ENCODE measurements at places on chromosomes 2 and 18.
A peak's percentile ranks its signal among the peaks of the same experiment; 100 is the strongest.

- no peak for ATAC-seq
Observed at GRCh38 chr2:107592280-107592624, 234.4 kb upstream of the RGPD4 start.

- ATAC-seq = no peak
Observed at GRCh38 chr18:80169607-80170006, 60.5 kb downstream of the ADNP2 start.

DNA sequence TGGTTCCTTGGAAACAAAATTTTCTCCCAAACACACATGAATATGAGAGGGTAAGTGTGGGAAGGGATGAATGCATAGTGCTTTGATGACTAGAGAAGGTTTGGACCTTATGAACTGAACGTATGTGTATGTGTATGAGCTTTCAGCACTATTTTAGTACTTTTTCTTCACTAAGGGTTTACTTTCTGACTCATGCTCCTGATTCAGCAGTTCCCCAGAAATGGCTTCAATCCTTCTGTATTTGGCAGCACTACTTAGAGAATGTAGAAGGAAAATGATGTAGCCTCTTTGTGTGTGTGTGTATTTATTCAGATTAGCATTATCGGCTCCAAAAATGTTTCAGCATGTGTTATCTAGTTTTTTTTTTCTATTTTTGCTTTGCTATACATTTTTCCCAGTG is 22.2 kb downstream of the KCNJ3 start:
- ATAC-seq = no peak

DNA sequence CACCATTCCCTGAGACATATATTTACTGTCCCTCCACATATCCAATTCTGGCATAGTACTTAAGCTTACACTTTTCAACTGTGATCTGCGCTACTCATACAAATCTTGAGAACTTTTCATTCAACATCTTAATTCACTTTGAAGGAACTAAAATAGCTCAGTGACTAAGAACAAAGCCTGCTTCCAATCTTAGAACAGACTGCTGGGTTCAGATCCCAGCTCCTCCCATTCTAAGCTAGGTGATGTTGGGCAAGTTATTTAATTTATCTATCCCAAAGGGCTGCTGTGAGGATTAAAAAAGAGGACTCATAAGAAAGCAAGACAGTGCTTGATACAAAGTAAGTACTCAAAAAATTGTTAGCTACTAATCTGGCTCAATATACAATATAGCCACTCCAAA is 57.9 kb downstream of the UGP2 start:
- no peak for ATAC-seq

- ATAC-seq = no peak
Observed at GRCh38 chr2:88599527-88599926, 27.7 kb downstream of the EIF2AK3 start.

- ATAC-seq = no peak
Observed at GRCh38 chr2:208179028-208179609, 10.7 kb downstream of the C2orf80 start.

DNA sequence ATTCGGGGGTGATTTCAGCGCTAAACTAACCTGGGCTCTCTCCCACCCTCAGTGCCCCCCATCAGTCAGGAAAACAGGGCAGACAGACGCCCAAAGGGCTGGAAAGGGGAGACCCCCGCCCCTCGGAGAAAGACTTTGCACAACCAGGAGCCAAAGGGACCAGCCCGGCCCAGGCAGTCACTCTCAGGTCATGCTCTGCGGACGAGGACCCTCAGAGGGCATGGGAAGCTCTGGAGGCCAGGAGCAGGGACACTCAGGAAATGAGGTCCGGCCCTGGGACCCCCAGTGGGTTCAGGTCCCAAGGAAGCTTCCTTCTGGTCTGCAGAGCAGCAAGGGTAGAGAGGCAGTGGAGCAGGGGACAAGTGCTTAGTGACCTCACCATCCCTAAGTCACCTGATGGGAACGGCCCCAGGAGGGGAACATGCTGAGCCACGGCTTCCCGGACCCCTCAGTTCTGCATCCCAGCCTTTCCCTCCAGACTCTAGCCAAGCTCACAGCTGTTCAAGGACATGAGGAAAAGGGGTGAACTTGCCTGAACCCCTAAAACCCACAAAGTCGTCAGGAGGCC is 88.0 kb upstream of the GPC1 start:
- ATAC-seq = no peak

GRCh38 chr18:56522816-56523215 is 115.6 kb downstream of the TXNL1 start:
- ATAC-seq = no peak

- ATAC-seq = no peak
Observed at GRCh38 chr2:241373446-241373845, 17.4 kb downstream of the FARP2 start.

DNA sequence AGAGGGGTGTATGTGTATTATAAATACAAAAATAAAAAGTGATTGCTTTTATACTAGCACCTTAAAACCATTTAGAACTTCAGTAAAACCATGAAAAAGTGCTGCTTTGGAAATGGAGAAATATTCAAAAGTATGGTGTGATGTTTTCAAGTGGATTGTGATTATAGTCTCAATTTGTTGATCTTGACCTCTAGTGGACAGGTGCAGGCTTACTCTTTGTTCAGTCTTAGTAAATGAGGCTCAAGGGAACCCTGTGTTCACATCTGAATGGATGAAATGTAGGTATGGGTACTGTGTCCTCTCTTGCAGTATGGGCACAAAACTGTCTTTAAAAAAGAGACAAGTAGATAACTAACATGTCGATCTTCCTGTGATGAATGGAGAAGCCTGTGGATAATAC is 145.8 kb downstream of the MCFD2 start:
- ATAC-seq = peak; percentile 41

GRCh38 chr18:44885507-44885906 is 204.8 kb downstream of the SETBP1 start:
- no peak for ATAC-seq

DNA sequence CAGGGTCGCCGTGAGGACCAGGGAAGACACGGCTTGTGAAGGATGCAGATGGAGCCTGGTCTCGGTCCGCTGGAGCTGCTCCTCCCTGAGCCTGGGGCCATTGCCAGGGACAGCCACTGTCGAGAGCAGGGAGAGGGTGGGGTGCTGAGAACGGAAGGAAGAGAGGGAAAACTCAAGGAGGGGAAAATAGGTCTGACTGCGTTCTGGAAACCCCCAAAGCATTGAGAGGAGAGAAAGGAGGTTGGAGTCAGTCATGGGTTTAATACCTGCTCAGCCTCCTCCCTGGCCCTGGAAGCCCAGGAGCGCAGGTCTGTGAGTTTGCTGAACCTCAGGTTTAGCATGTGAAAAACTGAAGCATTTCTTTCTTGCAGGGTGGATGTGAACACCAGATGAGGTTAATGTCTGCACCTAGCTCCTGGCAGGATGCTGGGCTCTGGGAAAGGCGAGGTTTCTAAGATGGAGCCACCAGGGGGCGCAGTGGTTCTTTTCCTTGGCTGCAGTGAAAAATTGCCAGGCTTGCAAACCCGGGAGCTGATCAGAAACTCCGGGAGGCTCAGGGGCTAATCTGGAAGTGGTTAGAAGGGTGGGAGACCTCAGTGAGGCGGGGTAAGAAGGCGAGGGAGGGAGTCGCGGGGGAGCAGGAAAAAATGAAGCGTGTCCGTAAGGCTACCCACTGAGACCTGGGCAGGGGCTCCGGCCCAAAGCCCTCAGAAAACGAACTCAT is 33.6 kb upstream of the RNF149 start:
- ATAC-seq = peak; percentile 86

- ATAC-seq = peak; percentile 99
Observed at GRCh38 chr2:11738589-11739436, 7.6 kb upstream of the LPIN1 start.

DNA sequence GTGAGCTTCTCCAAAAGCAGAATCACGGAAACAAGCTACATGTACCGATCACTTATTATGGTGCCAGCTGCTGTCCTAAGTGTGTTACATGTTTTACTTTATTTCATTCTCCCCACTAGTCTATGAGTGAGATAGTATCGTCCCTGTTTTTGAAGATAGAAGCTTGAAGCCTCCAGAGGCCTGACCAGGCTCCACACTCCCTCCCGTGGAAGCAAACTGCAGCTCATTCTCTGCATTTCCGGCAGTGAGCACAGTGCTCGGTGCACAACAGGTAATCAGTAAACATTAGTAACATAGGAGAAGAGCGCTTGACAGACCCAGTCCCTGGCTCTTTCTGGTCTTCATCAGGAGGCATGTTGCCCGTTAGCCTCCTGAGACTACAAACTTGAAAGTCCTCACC is 72.9 kb downstream of the ZBTB7C start:
- no peak for ATAC-seq

DNA sequence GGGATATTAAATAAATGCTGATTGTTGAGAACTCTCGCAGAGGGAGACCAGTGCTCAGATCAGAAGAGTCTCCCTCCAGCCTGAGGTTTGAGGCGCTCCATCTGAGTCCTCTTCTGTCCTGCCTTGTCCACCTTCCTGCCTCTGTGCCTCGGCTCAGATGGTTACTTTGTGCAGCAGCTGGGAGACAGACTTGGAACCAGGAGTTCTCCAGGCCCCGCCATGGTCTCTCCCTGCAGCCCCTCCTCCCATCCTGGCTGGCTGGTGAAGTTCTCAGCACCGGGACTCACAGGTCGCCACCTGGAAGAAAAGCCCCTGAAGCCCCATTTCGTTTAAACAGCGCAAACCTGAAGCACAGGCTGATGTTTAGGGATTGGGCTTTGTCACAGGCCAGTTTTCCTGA is 60.6 kb downstream of the DDX1 start:
- no peak for ATAC-seq

- ATAC-seq = peak; percentile 93
Observed at GRCh38 chr2:227415538-227416424, 28.0 kb upstream of the SCYGR1 start.

GRCh38 chr2:130375291-130376266 is 19.7 kb downstream of the PTPN18 start:
- ATAC-seq = no peak

GRCh38 chr2:217831306-217831705 is 171.5 kb downstream of the TNS1 start:
- no peak for ATAC-seq

DNA sequence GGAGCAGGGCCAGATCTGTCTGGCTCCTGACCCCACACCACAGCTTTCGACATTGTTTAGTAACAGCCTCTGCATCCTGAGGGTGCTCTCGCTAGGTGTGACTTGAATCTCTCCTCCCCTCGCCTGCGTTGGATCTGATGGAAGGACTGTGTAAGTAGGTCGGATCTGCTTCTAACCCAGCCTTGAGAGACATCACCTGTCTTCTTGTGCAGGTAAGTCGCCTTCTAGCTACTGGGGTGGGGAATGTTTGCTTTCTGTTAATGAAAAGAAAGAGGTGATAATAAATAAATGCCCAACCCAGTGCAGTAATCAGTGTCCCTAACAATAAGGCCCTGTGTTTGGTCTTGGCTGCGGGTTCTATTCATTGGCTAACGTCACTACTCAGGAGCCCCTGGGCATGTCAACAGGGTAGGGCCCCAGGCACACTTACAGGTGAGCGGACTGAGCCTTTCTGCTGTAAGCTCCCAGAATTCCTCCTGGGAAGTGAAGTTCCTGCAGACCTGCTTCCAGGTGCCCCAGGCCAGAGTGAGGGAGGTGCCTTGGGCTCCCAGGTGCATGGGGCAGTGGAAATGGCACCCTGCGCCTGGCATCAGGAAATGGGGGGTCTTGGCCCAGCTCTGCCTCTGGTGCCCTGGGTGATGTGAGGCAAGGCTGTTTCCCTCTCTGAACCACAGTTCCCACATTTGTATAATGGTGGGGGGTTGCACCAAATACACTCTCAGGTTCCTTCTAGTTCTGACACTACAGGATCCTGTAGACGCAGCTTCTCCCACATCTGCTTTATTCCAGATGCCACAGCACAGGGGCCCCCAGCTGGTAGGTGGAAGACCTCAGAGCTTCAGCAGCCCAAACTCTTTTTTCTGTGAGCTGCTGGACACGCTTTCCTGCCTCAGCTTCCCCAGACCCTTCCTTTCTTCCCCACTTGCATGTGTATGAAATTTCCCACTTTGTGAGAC is 11.2 kb upstream of the FOSL2 start:
- ATAC-seq = no peak

GRCh38 chr2:157076526-157077161 is 180.9 kb upstream of the GALNT5 start:
- ATAC-seq = no peak

DNA sequence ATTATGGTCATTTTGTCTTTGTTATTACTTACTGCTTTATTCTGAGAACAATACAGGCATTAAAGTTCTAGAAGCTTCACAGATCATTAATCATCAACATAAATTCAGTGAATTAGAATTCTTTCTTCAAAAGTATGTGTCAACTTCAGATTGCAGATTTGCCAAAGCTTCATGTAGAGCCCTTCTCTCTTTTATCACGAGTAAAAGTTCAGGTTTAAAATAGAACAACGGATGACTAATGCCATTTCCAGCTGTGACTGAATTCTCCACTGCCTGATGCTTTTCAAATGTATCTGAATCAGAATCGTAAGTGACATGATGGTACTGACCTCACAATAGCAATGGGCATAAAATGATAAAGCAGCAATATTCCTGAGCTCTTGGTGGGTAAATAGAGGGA is 116.0 kb downstream of the ABCA12 start:
- peak; percentile 51 for ATAC-seq

- ATAC-seq = no peak
Observed at GRCh38 chr2:38600242-38600891, 2.4 kb downstream of the HNRNPLL start.

GRCh38 chr2:109663721-109664120 is 49.6 kb downstream of the SOWAHC start:
- peak; percentile 70 for ATAC-seq

DNA sequence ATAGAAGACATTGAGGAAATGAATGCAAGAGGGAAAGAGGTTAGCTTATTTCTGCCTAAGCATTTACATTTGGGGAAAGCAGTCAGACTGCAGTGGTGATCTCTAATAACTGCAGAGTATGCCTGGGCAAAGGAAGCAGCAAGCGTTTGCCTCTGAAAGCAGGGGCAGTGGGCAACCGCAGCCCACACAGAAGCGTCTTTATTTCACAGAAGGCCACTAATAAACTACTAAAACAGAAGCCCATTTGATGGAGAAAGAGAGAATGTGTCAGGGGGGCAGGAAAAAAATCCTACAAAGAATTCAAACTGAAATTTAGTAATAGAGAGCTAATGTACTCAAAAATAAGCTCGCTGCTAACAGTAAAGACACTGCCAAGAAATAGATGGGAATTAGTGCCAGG is 53.1 kb downstream of the LRRTM4 start:
- no peak for ATAC-seq

DNA sequence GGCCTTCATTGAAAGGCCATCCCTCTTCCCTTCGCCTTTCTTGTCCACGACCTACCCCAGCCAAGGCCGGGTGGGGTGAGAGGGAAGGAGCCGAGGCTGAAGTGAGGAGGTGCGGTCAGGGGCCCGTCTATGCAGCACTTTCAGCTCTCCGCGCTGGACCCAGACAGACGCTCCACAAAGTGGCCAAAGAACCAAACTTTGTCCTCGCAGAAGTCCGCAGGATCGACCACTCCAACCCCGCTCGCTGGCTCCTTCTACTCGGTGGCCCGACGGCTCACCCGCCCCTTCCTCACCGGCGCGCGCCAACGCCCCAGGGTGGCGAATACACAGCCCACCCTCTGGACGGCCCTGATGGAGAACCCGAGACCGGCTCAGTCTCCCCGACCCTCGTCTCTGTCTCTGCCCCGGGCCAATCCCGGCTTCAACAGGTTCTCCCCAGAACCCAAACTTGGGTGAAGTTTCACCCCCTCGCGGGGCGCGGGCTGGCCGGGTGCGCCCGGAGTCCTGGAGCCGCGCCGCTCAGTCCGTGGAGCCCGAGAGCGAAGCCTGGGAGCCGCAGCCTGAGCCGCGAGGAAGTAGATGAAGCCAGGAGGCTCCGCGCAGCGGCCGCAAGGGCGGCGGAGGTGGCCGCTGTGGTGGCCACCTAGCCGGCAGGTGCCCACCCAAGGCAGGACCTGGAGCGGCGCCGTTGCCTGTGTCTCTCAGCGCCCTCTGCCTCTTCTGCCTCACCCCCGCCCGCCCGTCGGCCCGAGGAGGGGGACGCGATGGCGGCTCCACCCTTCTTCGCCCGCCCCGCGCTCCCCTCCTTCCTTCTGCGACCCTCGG is 26.7 kb upstream of the ALPP start:
- peak; percentile 24 for ATAC-seq

Measured in SK-N-SH treated with all-trans-retinoic acid at 6 μM for 48 hours (cell line).